Mammary microvascular endothelial cell (primary cell): ENCODE measurements at places on chromosomes 16 and 17. TPM values are rescaled to one million over a fixed set of nuclear protein-coding genes. Genes with fewer than 3 reads are reported as not detected.

MT1H gene
- not detected in 2 replicates for total RNA-seq

TMEM114 gene
- total RNA-seq: not detected in 2 replicates

PITPNM3 gene
- 0.20 and 0.39 TPM in 2 replicates for total RNA-seq

ADAM11 gene
- total RNA-seq: 0.05 and 1.3 TPM in 2 replicates

NETO2 gene
- 31.2 and 44.2 TPM in 2 replicates for total RNA-seq

SMURF2 gene
- total RNA-seq: 128 and 131 TPM in 2 replicates

SNX20 gene
- total RNA-seq: 0.07 TPM in 1 of 2 replicates, not detected in the other

STARD3 gene
- total RNA-seq: 25.6 and 34.7 TPM in 2 replicates

TGFB1I1 gene
- total RNA-seq: 78.3 and 96.0 TPM in 2 replicates

KRTAP9-1 gene
- not detected in 2 replicates for total RNA-seq

HOXB1 gene
- total RNA-seq: not detected in 2 replicates

SOST gene
- not detected in 2 replicates for total RNA-seq

NOS2 gene
- 0.05 and 0.07 TPM in 2 replicates for total RNA-seq

NUPR1 gene
- total RNA-seq: 12.5 and 13.5 TPM in 2 replicates

GPRC5C gene
- total RNA-seq: 0.30 TPM in 1 of 2 replicates, not detected in the other

WNK4 gene
- 2.9 and 3.7 TPM in 2 replicates for total RNA-seq

OR3A2 gene
- total RNA-seq: not detected in 2 replicates

TNFRSF13B gene
- not detected in 2 replicates for total RNA-seq

WFDC1 gene
- not detected in 2 replicates for total RNA-seq

TMEM88 gene
- total RNA-seq: 375 and 382 TPM in 2 replicates
